ENCODE measurements at places on chromosomes 4 and X.

- DNase-seq = no peak
These were observed 56.4 kb downstream of the RAB28 start for GRCh38 chr4:13427599-13428325.

DNA sequence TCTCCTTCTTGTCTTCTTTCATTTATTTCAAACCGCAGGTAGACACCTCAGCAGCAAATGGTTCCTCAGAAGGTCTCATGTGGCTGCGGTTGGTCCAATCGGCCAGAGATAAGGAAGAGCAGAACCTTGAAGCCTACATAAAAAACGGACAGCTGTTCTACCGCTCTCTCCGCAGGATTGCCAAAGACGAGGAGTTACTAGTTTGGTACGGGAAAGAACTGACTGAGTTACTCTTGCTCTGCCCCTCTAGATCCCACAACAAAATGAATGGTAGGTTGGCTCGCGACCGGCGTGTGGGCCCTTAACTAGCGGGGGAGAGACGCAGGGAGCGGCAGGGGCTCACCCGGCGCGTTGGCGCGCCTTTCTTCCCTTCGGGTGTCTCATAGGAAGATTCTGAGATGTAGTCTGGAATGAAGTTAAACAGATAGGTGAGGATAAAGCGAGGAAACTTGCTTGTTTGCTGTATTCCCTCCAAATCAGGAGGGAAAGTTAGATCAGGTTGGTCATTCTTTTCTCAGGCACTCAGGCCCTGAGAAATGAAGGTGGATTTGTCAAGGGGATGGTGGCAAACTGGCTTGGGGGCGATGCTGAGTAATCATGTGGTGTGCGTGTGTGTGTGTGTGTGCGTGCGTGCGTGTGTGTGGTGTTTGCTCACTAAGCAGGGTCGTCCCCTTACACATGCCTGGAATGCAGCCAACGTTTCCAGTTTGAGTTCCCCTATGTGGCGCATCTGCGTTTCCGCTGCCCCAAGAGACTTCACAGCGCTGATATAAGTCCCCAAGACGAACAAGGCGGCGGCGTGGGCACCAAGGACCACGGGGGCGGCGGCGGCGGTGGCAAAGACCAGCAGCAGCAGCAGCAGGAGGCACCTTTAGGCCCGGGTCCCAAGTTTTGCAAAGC is 4.2 kb downstream of the PRDM8 start:
- DNase-seq = peak; percentile 83

- no peak for DNase-seq
These were observed 69.2 kb downstream of the MID1IP1 start for GRCh38 chrX:38870361-38870895.

DNA sequence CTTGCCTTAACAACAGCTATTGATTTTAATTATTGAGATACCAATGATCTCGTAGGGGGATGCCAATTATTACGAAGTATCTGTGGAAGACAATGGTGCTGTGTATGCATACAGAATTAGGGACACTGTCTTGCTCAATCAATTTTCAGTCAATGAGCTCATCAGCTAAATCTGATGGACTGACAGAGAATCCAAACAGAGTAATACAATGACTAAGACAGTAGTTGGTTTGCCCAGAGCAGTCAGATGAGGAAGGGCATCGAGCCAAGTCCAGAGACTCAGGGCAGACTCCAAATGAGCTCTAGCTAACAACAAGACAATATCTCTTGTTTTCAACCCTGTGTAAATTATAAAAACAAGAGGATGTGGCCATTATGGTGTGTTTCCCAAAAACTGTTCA is 14.7 kb upstream of the GSX2 start:
- no peak for DNase-seq

GRCh38 chr4:88900432-88900831 is 156.6 kb downstream of the FAM13A start:
- DNase-seq = no peak

- no peak for DNase-seq
These were observed 31.4 kb upstream of the BBS12 start for GRCh38 chr4:122701061-122701460.

DNA sequence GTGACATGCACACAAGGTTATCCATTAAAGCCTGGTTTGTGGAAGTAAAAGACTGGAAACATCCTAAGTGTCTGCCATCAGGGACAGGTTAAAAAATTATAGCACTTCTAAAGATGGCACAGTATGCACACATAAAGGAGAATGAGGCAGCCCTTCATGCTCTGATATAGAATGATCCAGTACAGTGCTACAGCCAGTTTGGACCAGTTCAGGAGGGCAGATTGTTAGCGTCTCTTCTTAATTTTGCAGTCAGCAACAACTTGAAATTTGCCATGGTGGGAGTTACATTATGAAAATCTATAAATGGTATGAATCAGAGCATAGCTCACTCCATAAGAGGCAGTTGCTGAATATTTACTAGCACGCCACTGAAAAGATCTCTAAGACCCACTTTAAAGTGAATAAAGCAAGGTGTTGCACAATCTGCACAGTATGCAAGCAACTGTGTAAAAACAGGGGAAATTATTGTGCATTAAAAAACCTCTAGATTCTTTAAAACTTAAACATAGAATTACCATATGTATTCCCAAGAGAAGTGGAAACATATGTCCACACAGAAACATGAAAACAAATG is 20.3 kb upstream of the SOD3 start:
- DNase-seq = no peak

All from CD4-positive, alpha-beta T cell treated with Interleukin-6 for 4 hours (primary cell).